ENCODE measurements at places on chromosomes 4 and X.

GRCh38 chr4:24896056-24896455 lies 16.8 kb downstream of the CCDC149 start:
- DNase-seq: no peak

GRCh38 chrX:134793978-134794377 lies 135.7 kb upstream of the PLAC1 start:
- DNase-seq: no peak

- no peak for DNase-seq
Measured at GRCh38 chr4:13710246-13710885, 82.8 kb upstream of the BOD1L1 start.

DNA sequence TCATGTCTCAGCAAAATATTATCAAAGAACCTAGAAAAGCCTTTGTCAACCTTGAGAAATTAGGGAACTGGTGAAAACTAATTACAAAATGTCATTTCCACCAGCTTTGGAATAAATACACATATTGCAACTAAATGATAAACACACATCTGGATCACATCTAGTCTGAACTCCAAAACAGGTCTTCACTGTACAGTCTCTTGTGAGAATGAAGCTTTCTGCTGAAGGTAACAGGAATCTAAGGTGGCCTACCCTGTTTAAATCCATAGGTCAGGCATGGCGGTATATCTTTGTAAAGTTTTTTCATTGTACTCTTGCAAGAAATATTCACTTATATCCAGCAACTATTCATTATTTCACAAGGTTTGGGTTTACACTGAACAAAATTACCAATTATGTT lies 1.7 kb downstream of the SH3D19 start:
- DNase-seq: no peak

GRCh38 chr4:107299646-107300045 lies 263.5 kb upstream of the DKK2 start:
- no peak for DNase-seq

- DNase-seq: no peak
Measured at GRCh38 chrX:119132316-119132715, 4.7 kb upstream of the KIAA1210 start.

DNA sequence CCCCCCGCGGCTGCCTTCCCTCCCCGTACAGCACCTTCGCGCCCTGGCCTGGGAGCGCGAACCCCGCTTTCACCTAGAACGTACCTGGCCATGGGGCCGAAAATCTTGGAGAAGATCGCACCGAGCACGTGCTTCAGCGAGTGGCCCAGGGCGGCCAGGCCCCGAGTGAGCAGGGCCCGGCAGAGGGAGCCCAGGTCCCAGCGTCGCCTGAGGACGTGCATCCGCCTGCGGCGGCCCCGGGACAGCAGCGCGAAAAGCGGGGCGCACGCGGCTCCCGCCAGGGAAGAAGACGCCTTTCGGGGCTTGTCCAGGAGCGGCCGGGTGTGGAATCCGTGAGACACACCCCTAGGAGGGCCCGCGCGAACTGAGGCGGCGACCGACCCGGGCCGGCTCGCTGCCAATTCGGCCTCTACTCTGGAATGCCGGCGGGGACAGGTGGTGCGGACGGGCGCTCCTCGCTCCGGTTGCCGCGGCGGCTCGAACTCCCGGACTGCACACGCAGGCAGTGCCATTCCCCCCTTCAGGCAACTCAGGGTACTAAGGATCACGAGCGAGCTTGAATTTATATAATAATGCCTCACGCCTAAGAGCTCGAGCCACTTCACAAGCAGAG lies at the start of gene HS6ST2:
Gene HS6ST2 (minus strand): TSS at position 539 of the 613 bp plus-strand sequence.
- no peak for DNase-seq

DNA sequence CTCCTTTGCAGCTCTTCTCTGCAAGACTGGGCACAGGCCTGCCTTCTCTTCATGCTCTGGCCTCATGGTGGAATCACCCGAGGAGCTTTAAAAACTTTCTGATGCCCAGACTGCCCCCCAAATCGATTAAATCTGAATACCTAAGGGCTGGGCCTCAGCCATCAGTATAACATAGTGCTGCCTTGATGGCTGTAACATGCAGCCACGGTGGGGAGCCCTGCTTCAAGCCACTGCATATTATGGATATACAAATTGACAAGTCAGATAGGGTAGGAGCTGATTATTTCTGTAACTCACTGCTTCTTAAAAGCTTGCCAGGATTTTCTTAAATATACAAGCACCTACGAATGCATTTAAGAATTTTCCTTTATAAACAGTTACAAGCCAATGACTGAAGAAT lies 40.5 kb downstream of the GPM6B start:
- DNase-seq: no peak

- DNase-seq: no peak
Measured at GRCh38 chrX:7330971-7331746, 183.2 kb upstream of the PUDP start.

- no peak for DNase-seq
Measured at GRCh38 chrX:43633757-43634156, 22.3 kb upstream of the MAOA start.

DNA sequence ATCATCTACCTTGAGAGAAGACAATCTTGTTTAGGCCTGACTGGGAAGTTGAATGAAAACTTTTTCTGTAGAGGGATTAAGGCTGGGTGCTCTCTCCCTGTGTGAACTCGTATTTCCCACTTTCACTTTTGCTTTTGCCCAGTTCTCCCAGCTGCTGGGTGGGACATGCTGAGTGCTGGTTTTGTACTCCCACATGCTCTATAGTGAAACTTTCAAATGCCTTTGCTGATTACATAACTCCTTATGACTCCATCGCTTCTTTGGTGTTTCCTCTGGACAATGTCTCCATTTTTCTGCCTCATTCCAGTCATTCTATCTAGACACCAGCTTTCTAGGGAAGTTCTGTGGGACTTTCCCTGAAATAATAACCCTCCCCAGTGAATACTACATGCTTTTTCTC lies 100.5 kb downstream of the CLNK start:
- no peak for DNase-seq

DNA sequence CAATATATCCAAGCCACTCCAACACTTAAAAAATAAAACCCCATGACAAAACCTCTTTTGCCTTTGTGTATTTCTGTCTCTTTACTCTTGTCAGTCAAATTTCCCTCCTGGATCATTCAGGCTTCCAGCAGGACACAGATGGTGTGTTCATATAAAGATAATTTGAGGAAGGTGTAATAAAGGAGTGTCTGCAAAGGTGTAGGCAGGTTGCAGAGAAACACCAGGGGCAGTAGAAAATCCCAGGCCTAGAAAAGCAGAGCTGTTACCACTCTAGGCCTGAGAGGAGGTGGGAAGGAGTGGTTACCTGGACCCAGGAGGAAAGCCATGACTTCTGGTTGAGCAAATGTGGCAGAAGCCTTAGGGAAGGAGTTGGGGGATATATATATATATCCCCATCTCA lies 28.8 kb downstream of the CHRNA9 start:
- no peak for DNase-seq

DNA sequence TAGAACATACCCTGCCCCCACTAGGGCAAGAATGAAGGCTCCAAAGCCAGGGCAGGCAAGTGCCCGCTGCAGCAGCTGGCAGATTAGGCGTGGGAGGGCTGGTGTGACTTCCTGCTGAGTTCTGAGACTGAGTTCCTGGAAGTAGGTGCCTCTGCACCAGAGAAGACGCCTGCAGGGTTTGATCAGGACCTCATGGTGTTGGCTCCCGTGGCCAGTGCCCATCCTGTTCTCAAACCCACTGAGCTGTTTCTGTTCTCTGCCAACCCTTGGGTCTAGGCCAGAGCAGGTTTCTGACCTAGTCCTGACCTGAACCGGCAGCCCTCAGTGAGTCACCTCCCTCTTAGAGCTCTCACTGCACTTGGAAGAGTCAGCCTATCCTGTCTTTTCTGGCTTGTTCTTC lies 220.7 kb downstream of the HS6ST2 start:
- DNase-seq: peak; percentile 22

DNA sequence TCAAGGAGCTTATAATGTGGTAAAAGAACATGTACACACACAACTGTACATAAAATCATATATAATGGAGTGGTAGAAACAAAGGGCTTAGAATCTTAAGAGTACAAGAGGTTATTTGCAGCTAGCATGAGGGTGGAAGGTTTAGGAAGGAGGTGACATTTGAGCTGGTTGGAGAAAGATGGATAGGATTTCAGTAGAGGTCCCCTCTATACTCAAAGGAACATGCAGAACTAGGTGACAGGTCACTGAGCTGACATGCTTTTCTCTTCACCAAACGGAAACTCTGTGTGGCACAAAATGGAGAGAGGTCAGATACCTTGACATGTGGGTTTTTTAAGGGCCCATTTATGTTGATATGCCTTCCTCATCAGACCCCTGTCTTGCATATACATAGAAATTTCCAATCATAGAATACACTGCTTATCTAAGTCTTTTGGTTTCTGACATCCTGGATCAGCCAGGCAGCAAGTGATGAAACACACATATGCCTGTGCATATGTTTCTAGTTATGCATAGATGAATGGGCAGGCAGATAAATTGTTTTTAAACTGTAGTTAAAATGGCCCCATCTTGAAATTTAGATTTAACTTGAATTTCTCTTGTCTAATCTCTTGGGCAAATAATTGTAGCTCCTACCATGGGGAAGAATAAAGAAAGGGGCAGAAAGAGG lies 29.3 kb downstream of the CLCN5 start:
- DNase-seq: no peak

DNA sequence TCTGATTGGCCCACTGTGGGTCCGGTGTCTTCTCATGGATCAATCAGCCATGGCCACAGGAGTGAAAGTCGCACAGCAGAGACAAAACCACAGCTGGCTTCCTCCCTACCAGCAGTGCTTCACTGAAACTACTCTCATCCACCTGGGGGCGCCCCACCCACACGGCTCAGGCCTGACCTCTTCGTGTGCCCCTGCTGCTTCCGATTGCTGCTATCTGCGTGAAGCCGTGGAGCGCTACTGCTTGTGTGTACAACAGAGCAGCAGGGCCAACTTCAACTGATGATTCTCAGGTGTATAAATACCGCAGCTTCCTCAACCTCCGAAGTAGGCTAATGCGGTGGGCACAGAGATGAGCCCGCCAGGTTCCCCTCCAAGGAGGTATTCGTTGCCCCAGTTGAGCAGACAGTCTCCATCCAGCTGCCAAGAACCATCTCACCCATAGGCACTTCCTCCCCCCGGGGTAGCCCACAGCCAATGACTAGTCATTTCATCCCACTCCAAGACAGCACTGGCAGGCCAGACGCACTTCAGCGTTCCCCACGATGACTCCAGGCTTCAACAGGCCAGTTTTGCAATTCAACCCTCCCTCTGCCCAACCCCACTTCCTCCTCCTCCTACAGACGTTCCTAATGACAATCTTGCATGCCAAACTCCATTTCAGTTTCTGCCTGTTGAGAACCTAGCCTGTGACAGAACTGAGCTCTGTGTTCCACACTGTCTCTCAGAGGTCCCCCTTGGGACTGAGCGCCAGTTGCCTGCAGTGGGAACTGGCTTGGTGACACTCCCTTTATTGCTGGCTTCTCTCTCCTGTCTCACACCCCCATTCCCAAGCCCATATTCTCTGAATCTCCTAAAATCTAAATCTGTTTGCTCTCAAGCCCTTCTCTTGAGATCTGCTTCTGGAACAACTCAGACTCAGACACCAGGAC lies 41.3 kb upstream of the ATP6AP2 start:
- DNase-seq: peak; percentile 47

GRCh38 chr4:150117094-150117493 lies 38.8 kb downstream of the DCLK2 start:
- DNase-seq: no peak

DNA sequence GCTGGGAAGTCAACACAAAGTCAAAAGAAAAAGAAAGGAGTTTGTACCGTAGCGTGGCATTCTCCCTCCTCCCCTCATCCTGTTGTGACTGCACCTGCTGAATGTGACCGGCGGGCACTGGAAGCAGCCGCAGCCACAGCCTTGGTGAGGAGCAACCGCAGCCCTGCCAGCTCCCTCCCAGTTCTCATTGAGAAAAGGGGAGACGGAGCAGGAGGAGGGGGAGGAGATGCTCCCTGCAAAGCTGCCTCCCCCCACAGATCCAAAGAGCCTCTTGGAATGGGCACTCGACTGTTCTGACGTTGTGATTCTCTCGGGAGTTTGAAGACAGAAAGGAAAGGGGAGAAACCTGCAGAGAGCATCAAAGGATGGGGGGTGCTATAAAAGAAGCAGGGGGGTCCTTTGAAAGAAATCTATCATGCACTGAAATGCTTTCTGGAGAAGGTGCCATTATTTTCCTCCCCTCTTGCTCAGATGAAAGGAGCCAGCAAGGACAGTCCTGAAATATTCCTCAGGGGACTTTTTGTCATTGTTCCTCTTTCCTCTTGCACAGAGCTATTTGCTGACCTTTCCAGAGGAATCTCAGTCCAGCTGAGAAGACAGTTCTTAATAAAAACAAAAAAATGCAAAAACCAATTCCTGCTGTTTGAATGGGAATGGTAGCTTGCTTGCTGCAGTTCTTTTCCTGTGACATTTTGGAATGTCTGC lies 429.7 kb downstream of the MAPK10 start:
- no peak for DNase-seq
